Adrenal gland (tissue), 19 donors: ENCODE measurements at places on chromosomes 6 and 20.

GRCh38 chr6:100614933-100615332 lies 150.2 kb upstream of the SIM1 start:
- DNase-seq, result no peak

- no peak for DNase-seq
Measured at GRCh38 chr20:44135012-44135412, 52.0 kb downstream of the JPH2 start.

DNA sequence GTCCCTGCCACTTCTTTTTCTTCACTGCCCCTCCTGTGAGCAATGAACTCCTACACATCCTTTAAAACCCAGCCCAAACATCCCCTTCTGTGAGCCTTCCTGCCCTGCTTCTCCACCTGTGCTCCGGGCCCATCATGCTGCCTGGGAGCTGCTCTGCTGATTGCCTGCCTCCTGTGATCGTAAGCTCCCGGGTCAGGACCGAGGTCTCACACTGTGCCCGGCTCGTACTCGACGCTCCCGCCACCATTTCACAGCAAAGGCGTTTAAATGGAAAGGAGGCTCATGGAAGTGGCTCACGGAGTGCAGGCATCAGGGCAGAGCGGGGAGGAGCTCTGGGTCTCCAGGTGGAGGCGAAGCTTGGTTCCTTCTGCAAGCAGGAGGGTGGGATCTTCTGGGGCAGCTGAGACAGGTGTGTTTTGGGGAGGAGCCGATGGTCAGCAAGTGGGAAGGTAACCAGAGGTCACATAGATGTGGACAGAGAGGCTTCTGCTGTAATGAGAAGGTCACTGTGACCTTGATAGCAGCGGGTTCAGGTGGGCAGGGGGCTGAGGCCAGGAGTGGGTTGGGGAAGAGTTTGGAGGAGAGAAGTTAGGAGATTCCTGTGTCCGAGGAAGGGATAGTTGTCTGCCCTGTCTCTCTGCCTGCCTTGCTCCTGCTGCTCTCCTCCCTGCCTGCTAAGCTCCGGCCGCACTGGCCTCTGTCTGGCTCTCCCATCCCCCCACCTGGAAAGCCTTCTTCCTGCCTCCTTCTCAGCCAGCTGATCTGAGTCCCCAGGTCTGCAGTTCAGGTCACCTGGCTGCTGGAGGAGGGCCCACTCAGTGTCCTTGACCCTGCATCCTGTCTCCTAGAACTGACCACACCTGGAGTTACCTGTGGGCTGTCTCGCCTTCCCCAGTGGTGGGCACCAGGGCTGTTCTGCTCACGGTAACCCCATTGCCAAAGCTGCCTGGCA lies 52.7 kb upstream of the FRMD1 start:
- no peak for DNase-seq

GRCh38 chr6:85551264-85551663 lies 42.4 kb downstream of the SNX14 start:
- DNase-seq, result no peak

DNA sequence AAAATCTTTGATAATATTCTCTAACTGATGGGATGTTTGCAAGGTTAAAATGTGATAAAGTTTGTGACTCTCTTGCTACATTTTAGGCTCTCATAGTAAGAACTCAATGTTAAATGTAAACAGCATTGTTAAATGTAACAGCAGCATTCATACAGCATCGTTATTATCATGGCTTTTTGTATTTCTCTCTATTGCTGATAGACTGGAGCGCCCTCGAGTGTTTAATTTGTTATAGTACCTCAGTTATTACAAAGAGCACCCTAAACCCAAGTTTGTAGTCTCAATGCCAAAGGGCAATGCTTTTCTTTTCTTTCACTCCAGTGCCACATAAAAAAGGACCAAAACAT lies 14.9 kb upstream of the TTPAL start:
- DNase-seq, result no peak

DNA sequence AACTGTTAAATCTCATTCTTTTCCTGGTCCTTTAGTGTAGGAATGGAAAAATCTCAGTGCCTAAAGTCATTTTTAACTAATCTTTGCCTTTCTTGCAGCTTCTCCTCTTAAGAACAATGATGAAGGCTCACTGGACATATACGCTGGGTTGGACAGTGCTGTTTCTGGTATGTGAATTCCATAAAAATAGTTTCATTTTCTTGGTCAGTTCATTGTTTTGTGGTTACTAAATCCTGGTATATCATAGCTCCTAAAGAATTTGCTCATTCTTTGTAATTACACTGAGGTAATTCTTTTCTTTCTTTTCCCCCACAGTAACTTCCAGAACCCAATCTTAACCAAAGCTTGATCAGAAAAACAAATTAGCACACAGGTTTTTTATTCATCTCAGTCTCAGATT lies 23.4 kb downstream of the CASP8AP2 start:
- no peak for DNase-seq

GRCh38 chr6:54291146-54291545 lies 17.1 kb upstream of the TINAG start:
- DNase-seq, result no peak

DNA sequence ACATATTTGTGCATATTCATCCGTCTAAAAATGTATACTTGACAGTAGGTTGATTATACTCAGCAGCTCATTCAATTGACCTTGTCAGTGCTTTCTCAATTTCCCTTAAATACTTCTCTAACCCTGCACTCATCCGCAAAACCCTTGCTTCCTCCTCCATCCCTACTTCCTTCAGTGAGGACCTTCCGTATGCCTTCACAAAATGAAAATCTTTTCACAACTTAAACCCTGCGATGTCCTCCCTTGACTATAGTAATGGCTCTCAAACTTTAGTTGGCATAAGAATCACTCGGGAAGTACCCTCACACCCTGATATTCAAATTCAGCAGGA lies 5.2 kb downstream of the MBOAT1 start:
- DNase-seq, result no peak

- no peak for DNase-seq
Measured at GRCh38 chr6:140175486-140175885, 801.0 kb upstream of the CITED2 start.

GRCh38 chr20:48196001-48196400 lies 410.7 kb upstream of the SULF2 start:
- no peak for DNase-seq

GRCh38 chr6:41659935-41660334 lies 21.7 kb downstream of the MDFI start:
- DNase-seq, result peak; percentile 4

- peak; percentile 22 for DNase-seq
Measured at GRCh38 chr6:68778356-68779020, 143.4 kb downstream of the ADGRB3 start.

- no peak for DNase-seq
Measured at GRCh38 chr6:111447051-111447450, 36.0 kb downstream of the REV3L start.

GRCh38 chr6:44608175-44608574 lies 220.7 kb downstream of the CDC5L start:
- no peak for DNase-seq

GRCh38 chr20:64246616-64247306 lies 8.8 kb upstream of the PCMTD2 start:
- DNase-seq, result peak; percentile 17

DNA sequence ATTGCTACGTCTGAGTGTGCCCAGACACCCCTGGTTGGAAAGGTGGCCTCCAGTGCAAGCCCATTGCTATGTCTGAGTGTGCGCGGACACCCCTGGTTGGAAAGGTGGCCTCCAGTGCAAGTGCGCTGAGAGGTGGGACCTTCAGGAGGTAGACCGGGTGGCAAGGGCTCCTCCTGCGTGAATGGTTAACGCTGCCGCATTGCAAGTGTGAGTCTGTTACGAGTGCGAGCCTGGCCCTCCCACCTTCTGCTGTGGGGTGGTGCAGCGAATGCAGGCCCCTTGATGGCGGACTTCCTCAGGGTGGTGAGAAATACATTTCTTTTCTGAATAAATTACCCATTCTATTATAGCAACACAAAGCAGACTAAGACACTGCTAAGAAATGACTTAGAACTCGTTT lies 208.8 kb downstream of the DLL1 start:
- DNase-seq, result no peak

DNA sequence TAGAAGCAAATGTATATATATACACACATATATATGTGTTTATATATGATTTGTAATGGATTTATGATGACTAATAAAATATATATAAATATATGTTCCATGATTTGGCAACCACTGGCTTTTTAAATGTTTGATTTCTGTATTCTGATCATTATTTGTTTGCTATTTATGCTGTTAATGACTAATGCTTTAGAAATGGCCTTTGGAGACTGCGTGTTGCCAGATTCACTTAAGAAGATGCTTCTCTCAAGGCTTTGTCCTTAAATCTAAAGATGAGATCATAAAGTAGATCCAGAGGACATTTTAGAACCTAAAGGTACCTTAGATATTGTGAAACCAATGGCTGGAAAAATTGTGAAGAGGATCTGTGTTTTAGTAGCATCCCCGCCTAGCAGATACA lies 116.0 kb upstream of the SUPT3H start:
- DNase-seq, result no peak

GRCh38 chr6:52155791-52156576 lies 30.2 kb upstream of the IL17A start:
- no peak for DNase-seq

DNA sequence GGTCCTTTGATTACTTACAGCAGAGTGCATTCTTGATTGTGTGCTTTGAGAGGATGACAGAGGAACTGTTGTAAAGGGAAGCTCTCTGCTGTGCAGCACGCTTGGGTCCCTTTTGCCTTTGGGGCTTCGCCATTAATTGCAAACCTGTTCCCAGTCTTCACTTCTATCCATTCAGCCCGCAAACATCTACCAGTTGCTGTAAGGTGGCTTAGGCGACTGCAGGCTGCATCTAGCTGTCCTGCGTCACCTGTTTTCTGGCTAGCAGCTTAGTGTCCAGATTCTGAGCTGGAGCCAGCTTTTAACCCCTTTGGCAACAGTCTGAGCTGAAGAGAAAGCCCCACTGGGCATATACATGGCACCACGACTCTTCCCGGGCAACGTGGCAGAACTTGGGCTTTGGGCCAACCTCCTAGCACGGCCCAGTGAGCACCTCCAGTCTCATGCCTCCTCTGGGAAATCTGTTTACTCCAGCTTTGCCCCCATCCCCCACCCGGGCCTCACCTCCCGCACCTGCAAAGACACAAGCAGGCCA lies 2.5 kb upstream of the FASTKD5 start:
- DNase-seq, result no peak

- DNase-seq, result no peak
Measured at GRCh38 chr20:22308934-22309333, 275.4 kb downstream of the FOXA2 start.

DNA sequence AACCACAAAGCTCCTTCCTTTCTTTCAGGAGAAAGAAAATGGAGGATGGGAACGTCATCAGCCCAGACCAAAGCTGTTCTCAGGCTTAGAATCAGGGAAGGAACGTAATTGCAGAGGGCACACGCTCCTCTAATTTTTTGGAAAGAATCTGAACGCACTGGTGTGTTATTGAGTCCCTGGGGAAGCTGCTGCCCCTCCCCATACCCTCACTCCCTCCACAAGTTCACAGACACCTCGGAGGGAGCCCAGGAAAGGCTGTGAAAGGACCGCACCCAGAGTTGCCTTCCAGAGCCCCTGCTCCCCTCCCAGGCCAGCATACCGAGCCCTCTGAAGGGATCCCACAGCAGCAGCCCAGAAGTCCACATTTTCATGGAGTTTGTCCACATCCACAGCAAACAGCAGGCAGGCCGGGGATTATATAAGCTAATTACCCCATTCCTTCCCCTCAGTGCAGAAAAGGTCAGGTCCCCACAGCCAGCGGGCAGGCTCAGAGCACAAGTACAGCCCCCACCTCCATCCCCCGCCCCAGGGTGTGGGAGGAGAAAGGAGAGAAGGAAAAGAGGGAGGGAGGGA lies 53.7 kb downstream of the ANKRD60 start:
- DNase-seq, result peak; percentile 38

- no peak for DNase-seq
Measured at GRCh38 chr6:67362976-67363375, 1272.1 kb upstream of the ADGRB3 start.

GRCh38 chr6:33995309-33996119 lies 150.4 kb downstream of the GRM4 start:
- no peak for DNase-seq

DNA sequence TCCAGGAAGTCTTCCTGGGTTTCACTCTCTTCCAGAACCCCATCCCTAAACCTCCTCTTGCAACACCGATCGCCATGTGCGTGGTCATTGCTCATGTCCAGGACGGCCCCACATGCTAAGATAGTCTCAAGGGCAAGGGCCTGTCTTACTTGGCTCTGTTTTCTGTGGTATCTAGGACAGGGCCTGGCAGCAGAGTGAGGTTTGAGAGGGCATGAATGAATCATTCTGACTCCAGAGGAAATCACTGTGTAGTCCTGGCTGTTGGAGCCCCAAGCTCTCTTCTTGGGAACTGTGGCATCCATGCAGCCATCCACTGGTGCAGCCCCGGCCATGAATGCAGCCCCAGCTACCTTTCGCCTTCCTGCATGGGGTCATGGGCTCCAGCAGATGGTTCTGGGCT lies 12.4 kb downstream of the SIRPA start:
- DNase-seq, result peak; percentile 79

DNA sequence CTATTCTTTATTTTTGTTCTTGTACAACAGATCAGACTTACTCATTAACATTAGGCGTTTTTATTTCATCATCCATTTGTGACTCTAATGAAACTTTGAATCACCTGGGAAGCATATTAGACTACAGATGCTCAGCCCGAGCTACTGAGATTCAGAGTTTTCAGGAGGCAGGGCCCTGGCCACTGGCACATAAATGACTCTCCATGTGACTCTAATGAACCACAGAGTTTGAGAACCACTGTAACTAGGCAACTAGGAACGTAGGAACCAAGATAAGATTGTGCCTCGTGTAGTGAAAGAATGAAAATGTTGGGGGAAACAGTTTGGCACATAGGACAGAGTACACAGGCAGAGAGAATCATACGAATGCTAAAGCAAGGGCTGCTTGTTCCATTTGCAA lies 405.9 kb upstream of the BTBD3 start:
- DNase-seq, result no peak

DNA sequence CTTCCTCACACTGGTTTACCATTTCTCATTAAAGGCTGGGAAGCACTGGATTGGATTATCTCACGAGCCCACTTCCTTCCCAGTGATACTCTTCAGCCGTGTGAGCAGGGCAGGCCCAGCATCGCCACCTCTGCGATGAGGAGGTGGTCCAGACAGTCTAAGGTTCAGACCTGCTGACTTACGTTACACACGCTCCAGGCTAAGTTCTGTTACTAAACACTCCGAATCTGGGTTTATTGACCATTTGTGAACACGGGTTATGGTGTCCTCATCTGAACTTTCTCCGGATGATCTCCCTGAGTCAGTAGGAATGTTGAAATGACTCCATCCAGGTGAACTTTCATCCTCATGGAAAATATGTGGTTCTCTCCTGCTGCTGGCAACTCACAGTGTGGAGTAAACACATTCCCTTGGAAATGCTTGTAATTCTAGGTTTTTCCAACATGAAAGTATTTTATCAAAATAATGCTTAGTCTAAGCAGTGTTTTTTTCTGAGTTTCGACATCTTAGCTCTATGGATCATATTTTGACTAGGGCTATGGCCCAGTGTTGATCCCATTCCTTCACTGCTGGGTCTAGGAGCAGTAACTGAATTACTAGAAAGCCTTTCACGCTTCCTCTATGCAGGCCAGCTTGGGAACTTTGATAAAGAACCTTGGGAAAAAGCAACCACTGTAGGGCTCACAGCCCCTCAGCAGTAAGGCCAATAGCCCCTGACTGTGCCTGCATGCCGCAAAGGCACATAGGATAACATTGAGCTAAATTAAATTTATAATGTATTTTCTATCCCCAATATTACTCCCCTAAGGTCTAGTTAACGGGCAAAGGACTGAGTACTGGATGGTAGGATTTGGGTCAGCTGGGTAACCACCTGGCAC lies 37.7 kb upstream of the PXDC1 start:
- DNase-seq, result no peak
